NCI-H82 (cell line): ENCODE measurements at places on chromosomes 2 and 18.

- no peak for DNase-seq
These were observed 467.1 kb downstream of the SUCLG1 start for GRCh38 chr2:83991992-83992391.

DNA sequence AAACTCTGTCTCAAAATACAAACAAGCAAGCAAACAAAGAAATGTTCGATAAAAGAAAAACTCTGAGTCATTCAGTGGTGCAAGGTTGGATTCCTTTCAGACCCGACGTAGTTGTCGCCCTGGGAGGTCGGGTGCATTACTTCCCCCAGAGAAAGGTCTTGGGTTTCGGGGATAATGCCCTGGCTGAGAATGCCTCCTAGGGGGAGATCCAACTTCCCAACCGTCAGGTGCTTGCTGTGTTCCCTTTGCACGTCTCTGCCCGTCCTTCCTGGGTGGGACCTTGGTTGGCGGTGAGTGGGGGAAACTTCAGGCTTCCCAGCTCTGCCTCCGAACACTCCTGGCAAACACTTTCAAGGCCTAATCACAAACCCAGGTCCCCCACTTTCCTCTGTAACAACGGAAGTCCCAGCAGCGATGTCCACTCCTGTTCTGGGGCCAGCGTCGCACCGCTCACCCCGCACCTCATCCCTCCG, 609 bp downstream of the TPGS2 start:
- DNase-seq, result peak; percentile 56

- DNase-seq, result no peak
These were observed 6.9 kb upstream of the RAB17 start for GRCh38 chr2:237597196-237598145.

GRCh38 chr18:45666520-45666919, 51.2 kb downstream of the SLC14A2 start:
- no peak for DNase-seq

DNA sequence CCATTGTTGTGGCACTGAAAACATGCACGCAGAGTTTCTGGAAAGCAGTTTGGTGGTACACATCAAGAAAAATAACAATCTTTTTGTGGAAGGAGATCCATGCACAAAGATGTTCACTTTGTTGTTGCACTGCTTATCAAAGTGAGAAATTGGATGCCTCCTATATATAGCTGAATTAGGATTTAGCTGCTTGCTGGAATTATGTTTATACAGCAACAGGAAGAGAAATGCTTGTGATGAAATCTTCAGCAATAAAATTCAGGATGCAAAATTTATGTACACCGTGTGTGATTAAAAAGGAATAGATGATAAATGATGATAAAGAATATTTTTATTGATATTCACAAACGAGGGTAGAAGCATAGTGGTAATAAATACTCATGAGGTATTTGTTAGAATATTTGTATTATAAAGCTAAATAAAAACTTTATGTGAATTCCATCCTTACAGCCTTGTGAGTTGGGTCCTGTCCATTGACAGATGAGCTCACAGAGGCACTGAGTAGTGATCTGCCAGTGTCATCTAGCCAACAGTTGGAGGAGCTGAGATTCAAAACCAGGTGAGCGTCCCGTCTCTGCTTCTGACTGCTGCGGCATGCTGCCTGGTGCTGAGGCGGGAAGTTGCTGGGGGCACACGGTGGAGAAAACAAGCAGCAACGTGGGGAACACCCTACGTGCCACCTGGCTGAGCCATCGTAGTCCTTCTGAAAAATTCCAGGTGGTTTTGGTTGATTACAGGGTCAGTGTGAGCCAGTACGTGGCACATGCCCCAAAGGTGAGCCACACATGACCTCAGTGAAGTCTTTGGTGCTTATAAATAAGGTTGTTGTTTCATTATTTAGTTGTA, 80.2 kb downstream of the ASAP2 start:
- DNase-seq, result no peak

DNA sequence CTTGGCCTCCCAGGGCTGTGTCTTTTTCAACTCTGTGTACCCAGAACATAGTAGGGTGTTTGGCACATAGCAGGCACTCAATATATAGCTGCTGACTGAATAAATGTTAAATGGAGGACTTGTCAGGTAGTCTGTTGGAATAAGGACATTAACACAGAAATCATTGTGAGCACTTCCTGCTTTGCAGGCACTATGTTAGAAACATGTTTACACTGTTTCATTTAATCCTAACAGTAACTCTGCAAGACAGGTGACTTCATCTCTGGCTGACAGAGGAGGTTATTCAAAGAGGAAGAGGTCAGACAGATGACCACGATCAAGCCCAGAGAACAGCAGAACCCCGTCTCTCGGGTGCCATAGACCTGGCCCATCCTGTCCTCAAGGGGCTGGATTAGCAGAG, 28.0 kb upstream of the PIEZO2 start:
- DNase-seq, result no peak

- DNase-seq, result no peak
These were observed 69.0 kb downstream of the REV1 start for GRCh38 chr2:99420751-99421299.

GRCh38 chr2:40611196-40611595, 159.3 kb upstream of the SLC8A1 start:
- DNase-seq, result peak; percentile 67

- DNase-seq, result peak; percentile 33
These were observed 263.4 kb downstream of the SH3BP4 start for GRCh38 chr2:235215248-235215647.

DNA sequence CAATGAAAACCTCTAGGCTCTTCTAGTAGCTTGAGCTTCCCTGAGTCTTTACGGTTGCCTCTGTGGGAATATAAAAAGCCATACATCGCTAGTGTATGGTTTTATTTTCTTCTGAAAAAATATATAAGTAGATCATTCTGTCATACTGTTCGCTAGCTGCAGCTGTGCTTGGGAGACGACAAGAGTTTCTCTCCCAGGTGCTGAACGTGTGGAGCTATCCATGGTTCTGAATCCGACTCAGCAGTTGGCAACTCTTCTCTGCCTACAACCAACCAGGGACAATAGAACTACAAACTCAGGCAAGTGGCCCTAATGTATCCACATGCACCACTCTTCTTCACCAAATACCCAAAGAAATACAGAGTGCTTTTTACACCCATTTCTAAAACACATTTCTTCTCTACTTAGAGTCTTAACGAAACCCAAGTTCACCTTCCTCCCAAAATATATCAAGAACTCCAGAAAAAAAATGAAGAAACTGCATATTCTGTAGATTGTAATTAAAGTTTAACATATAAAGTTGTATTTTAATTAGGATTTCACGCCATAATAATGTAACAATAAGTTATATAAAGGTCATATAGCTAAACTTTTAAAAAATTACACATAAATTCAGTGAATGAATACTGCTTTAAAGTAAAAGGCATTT, 2.2 kb upstream of the KCNH7 start:
- DNase-seq, result peak; percentile 25

DNA sequence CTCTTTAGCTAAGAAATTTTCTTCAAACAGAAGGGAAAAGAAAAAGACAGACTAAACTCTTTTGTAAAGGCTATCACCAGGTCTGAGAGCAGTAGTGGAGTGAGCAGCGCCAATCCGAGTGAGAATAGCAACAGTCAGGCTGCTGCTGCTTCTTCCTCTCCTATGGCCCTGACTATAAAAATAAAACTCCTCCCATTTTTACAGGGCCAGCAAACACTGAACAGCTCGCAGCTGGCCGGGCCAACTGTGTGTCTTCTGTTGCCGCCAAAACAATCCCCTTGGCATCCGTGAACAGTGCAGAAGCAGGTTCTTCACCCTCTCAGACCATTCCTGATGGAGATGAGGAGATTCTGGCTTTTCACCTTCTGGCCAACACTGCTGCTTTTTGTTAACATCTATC, 124.5 kb downstream of the CNTNAP5 start:
- no peak for DNase-seq

DNA sequence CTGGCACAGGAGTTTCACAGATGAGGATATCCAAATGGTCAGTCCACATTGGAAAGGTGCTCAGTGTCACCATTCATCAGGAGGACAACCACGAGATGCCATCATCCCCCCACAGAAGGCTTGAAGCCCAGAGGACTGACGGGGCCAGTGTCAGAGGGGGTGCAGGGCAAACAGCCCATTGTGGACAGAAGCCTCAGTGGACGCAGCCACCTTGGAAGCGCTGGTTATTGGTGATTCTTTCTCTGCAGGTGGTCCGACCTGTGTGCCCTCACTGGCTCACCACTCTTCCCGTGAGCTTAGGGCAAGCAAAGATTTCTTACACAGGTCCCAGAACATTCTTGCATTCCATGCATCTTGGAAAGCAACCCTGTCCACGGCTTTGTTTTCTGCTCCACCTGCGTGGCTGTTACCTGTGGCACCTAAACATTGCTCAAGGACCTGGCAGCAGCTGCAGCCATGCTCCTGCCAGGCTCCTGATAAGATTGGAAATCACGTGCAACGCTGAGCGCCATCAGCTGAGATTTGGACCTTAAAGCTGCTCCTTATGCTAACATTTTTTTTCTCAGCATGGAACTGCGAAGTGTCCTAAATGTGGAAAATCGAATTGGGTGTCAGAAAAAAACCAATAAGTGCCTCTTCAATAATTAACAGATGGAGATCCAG, 110.9 kb upstream of the CTDP1 start:
- no peak for DNase-seq

DNA sequence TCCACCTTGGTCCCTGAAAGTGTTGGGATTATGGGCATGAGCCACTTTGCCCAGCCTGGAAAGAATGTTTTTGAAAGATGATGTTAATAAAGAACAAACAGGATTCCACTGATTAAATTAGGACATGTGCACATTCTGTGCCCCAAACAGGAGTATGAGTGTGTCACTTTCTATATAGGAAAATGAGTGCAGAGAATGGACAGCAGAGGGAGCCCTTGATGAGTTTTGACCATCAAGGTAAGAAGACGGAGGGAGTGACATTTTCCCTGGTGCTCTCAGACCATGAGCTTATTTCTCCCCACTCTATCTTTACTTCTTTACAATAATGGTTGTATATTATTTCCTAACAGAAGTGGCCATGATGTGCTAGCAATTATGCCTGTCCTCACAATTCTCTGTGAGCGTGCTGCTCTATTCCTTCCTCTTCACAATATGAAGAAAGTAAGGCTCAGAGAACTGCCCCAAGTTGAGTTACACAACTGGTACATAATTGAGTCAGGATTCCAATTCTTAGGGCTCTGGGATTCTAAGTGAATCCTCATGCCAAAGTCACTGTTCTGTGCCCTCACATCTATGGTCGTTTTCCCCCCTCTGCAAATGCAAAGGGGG, 20.6 kb downstream of the RPL37A start:
- DNase-seq, result peak; percentile 95

- no peak for DNase-seq
These were observed 793.5 kb upstream of the SOX11 start for GRCh38 chr2:4898706-4899105.

GRCh38 chr2:176760439-176760838, 452.2 kb upstream of the HNRNPA3 start:
- no peak for DNase-seq

DNA sequence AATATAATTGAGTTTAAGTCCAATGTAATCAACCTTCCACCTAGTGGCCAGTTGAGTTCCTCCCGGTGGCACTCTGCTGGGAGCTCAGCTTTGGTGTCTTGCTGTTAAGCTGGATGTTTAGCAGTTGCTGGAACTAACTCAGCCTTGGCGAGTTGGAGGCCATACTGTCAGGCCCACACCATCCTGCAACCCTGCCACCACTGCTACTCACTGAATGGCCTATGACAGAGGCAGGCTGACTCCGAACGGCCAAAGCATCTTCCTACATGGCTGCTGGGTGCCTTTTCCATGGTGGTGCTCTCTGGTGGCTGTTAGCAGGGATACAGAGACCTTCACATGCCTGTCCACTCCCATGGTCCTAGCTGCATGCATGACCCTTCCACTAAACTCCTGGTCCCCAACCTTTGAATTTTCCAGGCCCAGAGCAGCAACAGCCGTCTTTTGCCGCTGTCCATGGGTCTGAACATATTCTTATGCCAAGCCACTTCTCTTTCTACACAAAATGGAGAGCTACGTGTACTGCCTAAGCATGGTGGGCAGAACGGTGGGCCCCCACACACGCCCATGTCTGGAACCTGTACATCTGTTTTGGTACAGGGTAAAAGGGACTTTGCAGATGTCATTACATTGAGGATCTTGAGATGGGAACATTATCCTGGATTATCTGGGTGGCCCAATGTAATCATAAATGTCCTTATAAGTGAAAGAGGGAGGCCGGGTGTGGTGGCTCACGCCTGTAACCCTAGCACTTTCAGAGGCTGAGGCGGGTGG, 15.0 kb upstream of the TRAF3IP1 start:
- no peak for DNase-seq

DNA sequence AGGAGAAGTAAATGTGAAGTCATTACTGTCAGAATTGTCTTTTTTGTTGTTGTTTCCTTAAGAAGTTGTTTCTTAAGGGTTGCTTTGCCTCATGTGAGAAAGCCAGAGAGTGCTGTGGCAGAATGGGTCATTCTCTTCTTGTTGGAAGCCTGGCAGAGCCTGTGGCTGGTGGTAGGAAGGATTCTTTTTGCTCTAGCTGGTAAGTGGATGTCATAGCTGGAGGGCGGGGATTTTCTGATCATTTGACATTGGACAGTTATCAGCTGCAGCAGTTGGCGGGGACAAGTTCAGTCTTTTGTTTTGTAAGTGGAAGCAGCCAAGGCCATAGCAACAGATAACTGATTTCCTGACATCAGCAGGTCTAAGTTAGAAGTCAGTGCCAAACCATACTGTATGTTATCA, 5.5 kb upstream of the RMDN2 start:
- DNase-seq, result no peak

GRCh38 chr2:108448678-108449409, at the start of gene GCC2:
TSS of gene GCC2 (plus strand) at chr2:108449206. CDS start at chr2:108449275, 69 bp downstream.
- peak; percentile 95 for DNase-seq

GRCh38 chr2:237731663-237732062, 66.9 kb upstream of the RBM44 start:
- no peak for DNase-seq

DNA sequence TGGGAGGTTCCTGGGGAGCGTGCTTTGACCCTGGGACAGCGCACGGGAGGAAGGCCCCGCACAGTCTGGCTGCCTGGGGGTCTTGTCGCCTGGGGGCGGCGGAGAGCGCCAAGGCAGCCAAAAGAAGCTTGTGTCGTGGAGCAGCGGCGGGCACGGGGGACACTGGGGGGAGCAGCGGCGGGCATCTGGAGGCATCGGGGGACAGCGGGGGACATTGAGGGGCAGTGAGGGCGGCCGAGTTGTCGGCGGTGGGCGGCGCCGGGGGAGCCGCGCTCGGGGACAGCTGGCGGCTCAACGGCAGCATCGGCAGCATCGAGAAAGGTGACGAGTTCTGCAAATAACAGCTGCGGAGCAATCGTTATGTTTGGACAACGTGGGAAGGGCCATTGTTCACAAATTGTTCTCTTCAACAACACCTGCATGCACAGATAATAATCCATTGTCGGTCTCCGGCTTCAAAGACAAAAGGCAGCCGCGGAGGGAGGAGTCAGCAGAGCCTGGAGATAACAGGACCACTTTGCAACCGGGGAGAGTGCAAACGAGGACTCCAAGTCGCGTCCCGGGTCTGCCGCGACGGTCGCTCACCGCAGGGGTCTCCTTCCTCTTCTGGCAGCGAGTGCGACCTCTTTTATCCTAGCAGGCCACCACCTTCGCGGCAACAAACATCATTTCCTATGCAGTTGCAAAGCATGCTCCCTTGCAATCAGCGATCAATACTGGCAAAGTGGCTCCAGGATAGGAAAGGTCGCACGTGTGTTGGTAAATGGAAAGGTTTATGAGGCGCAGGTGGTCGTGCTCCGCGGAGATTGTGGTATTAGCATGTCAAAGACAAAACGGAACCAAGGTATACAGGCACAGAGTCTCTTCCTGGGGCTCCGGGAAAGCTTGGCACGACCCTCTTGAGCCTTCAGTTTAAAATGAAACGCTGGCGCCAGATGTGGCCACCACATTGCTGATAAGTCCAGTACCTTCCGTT, 132.3 kb upstream of the DLX2 start:
- DNase-seq, result peak; percentile 63
